Sigmoid colon (tissue), 7 donors: ENCODE measurements at places on chromosomes 11 and 22. TPM values are rescaled to one million over a fixed set of nuclear protein-coding genes. Genes with fewer than 3 reads are reported as not detected.
A peak's percentile ranks its signal among the peaks of the same experiment; 100 is the strongest.

GRCh38 chr11:33690290-33691065 is 10.1 kb downstream of the C11orf91 start:
- peak; percentile 89 for DNase-seq

The RAC2 gene
- total RNA-seq: 8.0 TPM

DNA sequence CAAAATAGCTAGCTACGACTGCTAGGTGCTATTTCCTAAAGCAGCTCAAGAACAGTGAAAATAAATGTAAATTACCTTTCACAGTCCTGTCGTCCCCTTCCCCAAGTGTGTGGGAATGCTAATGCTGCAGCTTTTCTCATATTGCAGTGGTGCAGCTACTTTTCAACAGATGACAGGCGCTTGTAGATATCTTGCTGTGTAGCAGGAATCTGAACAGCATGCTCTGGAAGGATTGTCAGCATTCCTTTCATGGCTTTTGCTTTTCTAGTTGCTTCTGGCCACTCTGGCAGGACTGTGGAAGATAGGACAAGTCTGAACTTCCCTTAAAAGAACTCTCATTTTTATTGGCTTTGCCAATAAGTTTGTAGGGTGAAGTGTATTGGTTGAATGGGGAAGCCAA is 18.8 kb downstream of the FAR1 start:
- DNase-seq: no peak

DNA sequence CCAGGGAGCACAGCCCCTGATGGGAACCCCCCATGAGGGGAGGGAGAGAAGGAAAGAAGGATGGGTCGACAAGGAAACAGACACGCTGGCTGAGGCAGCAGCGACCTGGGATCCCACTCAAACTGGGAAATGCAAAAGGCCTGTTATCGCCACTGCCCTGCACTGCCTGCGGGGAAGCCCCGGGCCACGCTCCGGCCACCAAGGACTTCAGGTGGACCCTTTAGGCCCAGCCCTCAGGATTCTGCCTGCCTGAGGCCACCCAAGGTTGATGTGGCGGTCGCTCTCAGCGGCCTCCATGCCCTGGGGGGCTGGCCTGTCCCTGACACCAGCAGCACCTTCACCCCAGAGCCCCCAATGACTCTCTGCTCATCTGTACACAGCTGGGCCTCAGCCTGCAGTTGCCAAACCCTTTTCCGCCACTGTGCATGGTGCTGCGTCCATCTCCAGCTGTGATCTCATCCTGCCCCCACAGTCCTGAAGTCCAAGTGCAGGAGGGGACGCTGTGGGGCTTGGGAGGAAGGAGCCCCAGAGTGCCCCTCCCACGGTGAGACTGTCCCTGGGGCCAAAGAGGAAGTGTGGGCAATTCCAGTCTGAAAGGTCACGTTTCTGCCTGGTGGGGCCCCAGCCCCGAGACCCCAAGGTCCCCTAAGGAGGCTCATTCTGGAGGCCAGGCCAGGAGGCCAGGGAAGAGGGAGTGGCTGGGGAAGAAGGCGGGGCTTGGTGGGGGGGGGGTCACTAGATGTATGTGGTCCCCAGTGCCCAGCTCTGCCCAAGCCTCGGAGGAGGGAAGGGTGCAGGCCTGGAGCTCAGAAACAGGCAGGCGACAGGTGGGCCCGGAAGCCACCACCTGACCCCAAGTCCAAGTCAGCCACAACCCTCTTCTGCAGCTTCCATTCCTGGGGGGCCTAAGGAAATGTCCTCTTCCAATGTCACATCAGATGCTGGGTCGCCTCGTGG is 31.6 kb downstream of the OSBPL5 start:
- peak; percentile 54 for DNase-seq

DNA sequence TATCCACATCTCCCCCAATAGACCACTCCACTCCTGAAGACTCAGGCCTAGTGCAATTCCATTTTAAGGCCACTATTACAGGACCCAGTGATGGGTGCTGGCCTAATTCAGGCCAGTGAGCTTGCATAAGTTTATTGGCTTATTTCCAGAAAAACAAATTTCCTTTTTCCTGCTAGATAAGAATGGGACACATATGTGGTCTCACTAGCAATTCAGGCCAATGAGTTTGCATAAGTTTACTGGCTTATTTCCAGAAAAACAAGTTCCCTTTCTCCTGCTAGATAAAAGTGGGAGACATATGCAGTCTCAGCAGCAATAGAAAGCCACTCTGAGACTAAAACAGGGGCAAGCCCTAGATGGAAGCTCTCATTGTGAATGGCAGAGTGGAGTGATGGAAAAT is 22.4 kb downstream of the ADM start:
- no peak for DNase-seq

The CHST1 gene
- total RNA-seq: 1.4 TPM

GRCh38 chr11:2095198-2095520 is 44.0 kb downstream of the IGF2 start:
- DNase-seq: peak; percentile 44

- DNase-seq: no peak
Observed at GRCh38 chr11:112016088-112016764, 9.0 kb upstream of the DLAT start.

DNA sequence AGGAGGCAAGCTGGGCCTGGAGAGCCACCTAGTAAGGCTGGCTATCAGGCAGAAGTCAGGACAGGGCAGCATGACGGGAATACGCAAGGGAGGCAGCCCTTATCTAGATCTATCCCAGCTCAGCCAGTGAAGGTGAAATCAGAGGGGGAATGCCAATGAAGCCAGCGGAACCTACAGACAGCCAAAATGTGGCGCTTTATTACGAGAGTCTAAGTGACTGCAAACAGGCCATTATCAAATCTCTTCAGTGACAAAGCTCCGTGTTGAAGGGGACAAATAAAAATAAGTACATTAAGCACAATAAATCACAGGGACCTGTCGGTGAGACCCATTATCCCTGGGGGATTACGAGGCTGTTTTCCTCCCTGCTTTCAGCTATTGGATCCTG is 22.8 kb downstream of the LARGE1 start:
- DNase-seq: no peak

- DNase-seq: no peak
Observed at GRCh38 chr11:105918600-105918999, 103.4 kb downstream of the MSANTD4 start.

- DNase-seq: peak; percentile 64
Observed at GRCh38 chr11:3130269-3131071, 34.6 kb downstream of the OSBPL5 start.

DNA sequence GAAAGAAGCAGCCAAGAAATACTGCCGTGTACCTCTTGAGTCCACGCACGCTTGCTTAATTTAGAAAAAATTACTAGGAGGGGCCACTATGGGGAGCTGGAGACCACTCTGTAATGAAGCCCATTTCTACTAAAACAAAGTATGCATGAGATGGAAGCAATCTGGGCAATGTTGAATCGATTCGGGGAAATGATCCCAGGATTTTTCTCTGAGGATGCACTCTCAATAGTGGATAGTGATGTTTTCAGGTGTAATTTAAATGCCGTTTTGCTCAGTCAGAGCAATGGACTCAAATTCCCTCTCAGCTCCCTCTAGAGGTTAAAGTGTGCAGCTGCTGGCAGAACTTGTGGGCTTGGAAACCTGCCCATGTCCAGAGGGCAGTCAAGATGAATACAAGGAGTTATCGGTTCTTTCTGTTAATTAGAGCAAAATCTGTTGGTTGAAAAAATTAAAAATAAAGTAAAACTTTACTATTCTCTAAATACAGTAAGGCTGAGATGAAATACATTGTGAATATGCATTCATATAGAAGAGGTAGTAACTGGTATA is 64.1 kb downstream of the ME3 start:
- DNase-seq: peak; percentile 88

DNA sequence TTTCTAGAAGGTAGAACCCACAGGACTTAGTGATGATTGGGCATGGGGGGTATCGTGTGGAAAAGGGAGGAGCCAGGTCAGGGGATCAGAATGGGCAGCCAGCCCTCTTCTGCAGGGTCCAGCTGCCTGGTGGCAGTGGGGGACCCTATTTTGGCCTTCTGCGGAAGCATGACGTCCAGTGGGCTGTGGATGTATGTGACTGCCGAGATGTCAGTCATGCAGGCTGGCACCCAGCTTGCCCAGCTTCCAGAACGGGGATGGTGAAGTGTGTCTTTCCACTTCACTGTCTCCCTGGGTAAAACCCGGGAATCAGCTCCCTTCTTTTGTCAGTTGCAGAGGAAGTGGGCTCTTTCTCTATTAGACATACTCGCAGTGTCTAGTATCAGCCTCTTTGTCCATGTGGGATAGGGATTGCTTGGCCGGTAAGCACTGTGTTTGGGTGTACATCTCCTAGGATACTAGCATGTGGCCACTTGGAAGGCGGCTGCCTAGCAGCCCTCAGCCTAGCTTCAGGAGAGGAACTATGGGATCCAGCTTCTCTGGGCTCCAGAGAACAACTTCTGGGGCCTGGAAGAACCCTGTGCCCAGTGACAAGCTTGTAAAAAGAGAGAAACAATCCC is 51.4 kb downstream of the GRIK4 start:
- DNase-seq: no peak

The CDPF1 gene
- 16.9 TPM for total RNA-seq

DNA sequence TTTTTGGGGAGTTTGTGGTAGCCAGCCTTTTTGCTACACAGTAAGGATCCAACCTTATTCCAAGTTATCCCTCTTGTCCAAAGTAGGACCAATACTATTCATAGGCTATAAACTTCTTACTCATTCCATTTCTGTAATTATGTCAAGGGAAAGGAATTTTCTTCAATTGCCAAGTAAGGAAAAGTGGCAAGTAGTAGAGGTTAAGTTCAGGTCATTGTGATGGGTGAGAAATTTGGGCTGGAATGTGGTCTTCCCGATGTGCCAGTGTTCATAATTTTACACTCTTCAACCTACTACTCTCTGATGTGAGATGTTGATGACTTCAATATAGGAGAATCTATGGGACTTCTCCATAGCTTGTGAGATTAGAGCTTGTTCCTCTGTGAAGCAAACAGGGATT is 648.8 kb downstream of the METTL15 start:
- DNase-seq: no peak

DNA sequence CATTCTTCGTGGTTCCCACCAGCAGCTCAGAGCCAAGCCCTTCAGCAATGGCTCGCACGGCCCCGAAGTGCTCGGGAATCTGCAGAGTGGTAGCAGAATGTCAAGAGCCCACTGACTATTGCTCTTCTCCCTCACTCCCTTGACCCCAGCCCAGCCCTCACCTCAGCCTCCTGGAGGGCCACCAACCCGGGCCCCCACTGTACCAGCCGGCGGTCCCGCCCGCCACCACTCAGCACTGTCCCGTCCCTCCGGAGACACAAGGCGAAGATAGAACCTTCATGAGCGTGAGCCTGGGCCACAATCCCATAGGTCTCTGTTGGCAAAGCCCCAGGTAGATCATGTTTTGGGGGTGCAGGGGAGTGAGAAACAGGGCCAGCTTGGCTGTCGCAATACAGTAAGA is 4.2 kb upstream of the MTA2 start:
- DNase-seq: no peak

- peak; percentile 37 for DNase-seq
Observed at GRCh38 chr11:61162092-61162941, 1.1 kb upstream of the VPS37C start.

The TPBGL gene
- not detected for total RNA-seq

The HEPN1 gene
- total RNA-seq: not detected

DNA sequence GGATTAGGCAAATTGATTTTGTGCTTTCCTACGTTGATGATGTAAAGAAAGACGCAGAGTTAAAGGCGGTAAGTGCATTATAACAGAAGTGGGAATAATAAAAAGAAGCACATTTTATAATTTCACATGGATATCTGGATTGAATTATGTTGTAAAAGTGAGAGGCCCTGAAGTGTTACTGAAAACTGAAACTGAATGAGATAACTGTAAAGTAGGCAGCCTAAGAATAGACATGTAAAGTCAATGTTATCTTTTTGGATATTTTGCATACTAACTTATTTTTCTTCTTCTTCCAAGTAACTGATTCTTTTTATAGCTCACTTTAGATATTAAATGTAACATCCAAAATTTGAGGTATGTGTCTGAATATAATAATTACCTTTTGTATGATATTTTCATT is 28.3 kb downstream of the ANO5 start:
- no peak for DNase-seq

DNA sequence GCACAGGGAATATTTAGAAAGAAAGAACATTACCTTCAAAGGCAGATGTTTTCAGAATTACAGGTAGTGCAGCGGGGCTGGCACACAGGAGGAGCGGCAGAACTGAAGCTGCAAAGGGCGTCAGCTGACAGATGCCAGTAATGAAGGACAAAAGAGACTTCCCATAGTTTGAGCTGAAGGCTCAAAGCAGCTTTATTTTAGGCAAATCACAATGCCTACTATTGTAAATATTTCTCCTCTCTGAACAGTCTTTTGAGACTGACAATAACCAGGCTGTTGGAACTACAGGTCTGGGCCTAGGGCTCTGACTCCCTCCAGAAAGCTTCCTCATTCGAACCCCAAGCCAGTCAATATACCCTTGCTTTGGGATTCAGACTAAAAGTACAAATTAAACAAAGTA is 256.9 kb upstream of the NARS2 start:
- no peak for DNase-seq

DNA sequence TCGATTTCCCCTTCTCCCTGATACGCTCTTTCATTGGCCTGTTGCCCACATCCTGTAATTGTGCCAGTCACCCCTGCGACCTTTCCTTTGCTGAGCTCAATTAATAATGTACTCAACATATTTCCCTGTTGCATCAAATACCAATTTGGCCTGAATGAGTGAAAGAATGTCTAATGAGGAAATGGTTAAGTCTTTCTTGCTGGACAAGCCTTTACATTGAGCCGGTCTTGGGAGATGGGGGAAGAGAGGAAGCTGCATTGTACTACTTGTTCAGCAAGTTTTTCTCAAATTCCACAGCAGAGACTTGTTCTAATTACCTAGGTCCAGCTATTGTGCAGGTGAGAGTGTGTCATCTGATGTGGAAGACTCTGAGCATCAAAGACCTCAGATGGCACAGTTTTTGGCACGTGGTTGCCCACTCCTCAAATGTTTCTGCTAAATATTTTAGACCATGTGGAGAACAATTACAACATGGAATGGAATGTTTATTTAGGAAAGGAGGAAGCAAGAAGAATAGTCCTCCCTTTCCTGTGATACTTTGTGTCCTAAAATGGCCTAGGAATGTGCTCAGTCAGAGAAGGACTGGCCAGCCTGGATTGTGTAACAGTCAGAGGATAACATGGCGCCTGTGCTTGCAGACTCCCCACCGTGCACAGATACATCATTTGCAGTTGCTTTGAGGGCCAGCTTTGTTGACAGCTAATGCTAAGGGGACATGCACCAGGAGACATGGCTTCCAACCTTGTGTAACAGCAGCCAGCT is 129.5 kb upstream of the E2F8 start:
- peak; percentile 86 for DNase-seq

DNA sequence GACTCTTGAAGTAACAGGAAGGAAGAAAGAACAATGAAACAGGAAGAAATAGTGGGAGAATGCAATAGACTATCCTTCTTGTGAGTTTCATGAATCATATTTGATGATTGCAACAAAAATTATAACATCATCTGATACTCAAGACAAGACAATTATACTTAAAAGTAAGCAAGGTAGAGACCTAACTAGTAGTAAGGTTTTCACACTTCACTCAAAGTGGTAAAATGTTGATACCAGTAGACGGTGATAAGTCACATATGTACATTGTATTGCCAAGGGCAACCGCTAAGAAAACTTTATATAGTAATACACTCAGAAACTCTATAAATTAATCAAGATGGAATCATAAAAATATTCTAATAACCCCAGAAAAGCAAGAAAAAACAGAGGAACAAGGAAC is 107.8 kb downstream of the CYP2R1 start:
- no peak for DNase-seq

- no peak for DNase-seq
Observed at GRCh38 chr22:36546092-36546804, 17.3 kb upstream of the EIF3D start.

The APOL4 gene
- 3.0 TPM for total RNA-seq
